Dermis microvascular lymphatic vessel endothelial cell (primary cell): ENCODE measurements at places on chromosomes 13 and 19.

DNA sequence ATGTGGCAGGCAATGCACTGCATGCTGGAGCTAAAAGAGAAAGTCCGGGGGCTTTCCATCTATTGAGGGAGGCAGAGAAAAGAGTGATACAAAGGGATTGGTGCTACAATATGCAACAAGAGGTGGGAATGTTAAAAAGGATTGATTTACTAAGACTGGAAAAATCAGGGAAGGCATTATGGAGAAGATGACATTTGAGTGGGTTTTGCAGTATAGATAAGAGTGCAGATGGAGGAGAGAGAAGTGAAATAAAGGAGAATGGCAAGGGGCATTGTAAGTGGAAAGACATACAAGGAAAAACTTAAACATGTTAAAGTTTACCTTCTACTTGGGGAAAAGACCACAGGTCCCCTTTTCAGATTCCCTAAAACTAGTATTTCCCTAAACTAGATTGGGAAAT is 399.4 kb downstream of the KCNRG start:
- DNase-seq, result no peak

- DNase-seq, result no peak
Measured at GRCh38 chr13:63081400-63082014, 1665.9 kb upstream of the PCDH20 start.

GRCh38 chr19:29004796-29005195 is 208.2 kb downstream of the UQCRFS1 start:
- DNase-seq, result no peak

DNA sequence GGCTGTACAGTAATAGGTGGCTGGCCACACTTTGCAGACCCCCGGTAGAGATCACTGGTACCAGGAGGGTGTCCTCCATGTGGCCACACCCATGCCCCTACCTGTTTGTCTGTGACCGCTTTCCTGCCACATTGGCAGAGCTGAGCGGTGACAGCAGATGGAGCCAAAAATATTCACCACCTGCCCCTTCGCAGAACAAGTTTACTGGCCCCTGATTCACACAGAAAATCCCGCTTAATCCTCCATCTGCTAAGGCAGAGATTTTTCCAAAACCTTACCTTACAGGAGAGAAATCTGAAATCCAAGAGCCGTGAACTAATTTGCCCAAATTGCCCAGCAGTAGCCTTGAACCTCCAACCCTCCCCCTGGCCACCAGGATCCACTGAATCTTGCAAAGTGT is 52.1 kb downstream of the MYO9B start:
- DNase-seq, result no peak

DNA sequence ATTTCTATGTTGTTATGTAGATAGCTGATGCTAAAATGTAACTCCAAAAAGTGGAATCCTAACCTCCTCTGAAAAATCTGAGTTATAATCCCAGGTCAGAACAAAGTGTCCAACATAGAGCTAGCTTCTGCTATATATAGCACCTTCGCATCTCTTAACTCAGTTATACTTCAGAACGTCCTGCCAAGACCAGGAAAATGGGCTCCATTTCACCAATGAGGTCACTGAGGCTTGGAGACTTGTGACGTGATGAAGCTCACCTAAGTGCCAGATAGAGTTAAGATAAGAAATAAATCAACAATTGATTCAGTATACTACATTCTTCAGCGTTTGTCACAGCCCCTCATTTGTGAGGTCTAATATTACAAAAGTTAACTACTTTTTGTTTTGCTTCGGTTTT is 88.8 kb downstream of the KCTD12 start:
- no peak for DNase-seq

- no peak for DNase-seq
Measured at GRCh38 chr19:19021115-19021514, 12.2 kb downstream of the SUGP2 start.

GRCh38 chr19:2578391-2578890 is 102.5 kb downstream of the GADD45B start:
- no peak for DNase-seq

- no peak for DNase-seq
Measured at GRCh38 chr13:94063848-94064247, 415.6 kb downstream of the DCT start.

- no peak for DNase-seq
Measured at GRCh38 chr13:101544979-101545378, 92.5 kb downstream of the ITGBL1 start.

- no peak for DNase-seq
Measured at GRCh38 chr13:28322256-28322905, 172.5 kb downstream of the FLT1 start.

- peak; percentile 28 for DNase-seq
Measured at GRCh38 chr13:76672420-76672819, 213.8 kb downstream of the KCTD12 start.

- no peak for DNase-seq
Measured at GRCh38 chr19:48196321-48196763, 25.9 kb downstream of the ZSWIM9 start.
